Uterus (tissue), 4 donors: ENCODE measurements at places on chromosomes 1 and 21. TPM values are rescaled to one million over a fixed set of nuclear protein-coding genes. Genes with fewer than 3 reads are reported as not detected.

DNA sequence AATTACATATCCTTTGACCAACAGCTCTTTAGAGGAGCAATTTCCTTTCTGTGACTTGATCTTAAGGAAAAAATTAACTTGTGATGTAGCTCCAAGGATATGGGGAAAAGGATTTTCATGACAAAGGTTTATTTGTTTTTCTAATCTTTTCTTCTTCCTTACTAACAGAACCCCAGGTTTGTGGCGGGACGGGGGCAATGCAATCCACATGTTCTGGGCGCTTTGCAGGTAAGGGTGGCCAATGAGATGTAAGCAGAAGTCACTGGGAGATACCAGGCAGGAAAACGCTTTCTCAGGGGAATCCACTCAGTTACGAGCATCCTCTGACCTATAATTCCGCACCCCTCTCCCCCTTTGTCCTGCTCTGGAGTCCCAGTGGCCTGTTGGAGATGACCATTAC, 122.0 kb downstream of the MRPS6 start:
- no peak overlapping the region for H3K27ac ChIP-seq
- no peak overlapping the region for H3K4me3 ChIP-seq
- no peaks in the 10 kb centered on the region for H3K36me3 ChIP-seq

DNA sequence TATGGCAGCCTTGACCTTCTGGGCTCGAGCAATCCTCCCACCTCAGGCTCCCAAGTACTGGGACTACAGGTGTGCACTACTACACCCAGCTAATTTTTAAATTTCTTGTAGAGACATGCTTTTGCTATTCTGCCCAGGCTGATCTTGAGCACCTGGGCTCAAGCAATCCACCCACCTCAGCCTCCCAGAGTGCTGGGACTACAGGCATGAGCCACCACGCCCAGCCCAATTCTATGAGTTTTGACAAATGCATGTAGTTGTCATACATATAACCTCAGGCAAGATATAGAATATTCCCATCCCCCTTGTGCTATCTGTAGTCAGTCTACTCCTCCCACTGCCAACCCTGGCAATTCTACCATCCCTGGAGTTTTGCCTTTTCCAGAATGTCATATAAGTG, 38.7 kb upstream of the TTC22 start:
- DNase-seq: no peak
- no peaks in the 10 kb centered on the region for H3K27me3 ChIP-seq
- no peak overlapping the region for H3K4me3 ChIP-seq
- no peaks in the 10 kb centered on the region for H3K36me3 ChIP-seq
- no peaks in the 10 kb centered on the region for H3K4me1 ChIP-seq

- H3K4me1 ChIP-seq: no peaks in the 10 kb centered on the region
- H3K27ac ChIP-seq: no peak overlapping the region
- H3K36me3 ChIP-seq: no peaks in the 10 kb centered on the region
- no peak for DNase-seq
These were observed 14.5 kb upstream of the NRIP1 start for GRCh38 chr21:15079269-15079668.

- H3K4me1 ChIP-seq: no peaks in the 10 kb centered on the region
- no peaks in the 10 kb centered on the region for H3K27me3 ChIP-seq
- no peak overlapping the region for H3K27ac ChIP-seq
- no peak for DNase-seq
- no peaks in the 10 kb centered on the region for H3K36me3 ChIP-seq
- H3K4me3 ChIP-seq: no peak overlapping the region
These were observed 456.8 kb downstream of the SETD4 start for GRCh38 chr21:35603494-35603893.

The MCOLN2 gene
- 10.3 TPM for total RNA-seq

DNA sequence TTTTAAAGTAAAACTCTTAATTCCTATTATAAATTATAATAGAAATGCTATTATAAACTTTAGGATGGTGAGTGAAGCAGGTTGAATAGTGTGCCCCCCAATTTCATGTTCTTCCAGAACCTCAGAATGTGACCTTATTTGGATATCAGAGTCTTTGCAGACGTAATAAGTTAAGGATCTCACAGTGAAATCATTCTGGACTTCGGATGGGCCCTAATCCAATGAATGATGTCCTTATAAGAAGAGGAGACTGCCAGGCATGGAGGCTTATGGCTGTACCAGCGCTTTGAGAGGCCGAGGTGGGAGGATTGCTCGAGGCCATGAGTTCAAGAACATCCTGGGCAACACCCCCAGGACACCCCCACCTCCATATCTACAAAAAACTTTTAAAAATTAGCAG, 9.4 kb upstream of the MT1HL1 start:
- no peaks in the 10 kb centered on the region for H3K27me3 ChIP-seq
- no peak for DNase-seq
- no peaks in the 10 kb centered on the region for H3K4me1 ChIP-seq
- H3K27ac ChIP-seq: peak overlapping the region; percentile 39

The BATF3 gene
- total RNA-seq: 3.0 TPM

DNA sequence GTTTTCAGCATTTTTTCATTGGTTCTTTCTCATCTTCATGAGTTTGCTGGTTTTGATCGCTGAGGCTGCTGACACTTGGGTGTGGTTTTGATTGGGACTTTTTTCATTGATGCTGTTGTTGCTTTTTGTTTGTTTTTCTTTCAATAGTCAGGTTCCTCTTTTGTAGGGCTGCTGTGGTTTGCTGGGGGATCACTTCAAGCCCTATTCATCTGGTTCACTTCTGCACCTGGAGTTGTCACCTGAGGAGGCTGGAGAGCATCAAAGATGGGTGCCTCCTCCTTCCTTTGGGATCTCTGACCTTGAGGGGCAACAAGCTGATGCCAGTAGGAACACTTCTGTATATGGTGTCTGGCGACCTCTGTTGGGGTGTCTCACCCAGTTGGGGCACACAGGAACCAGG, 1279.9 kb upstream of the TMPRSS15 start:
- no peaks in the 10 kb centered on the region for H3K4me1 ChIP-seq
- no peak overlapping the region for H3K27ac ChIP-seq
- no peak for DNase-seq
- no peaks in the 10 kb centered on the region for H3K36me3 ChIP-seq
- no peak overlapping the region for H3K4me3 ChIP-seq
- H3K27me3 ChIP-seq: no peaks in the 10 kb centered on the region
